AG09319 (cell line): ENCODE measurements at places on chromosomes 4 and X.

GRCh38 chr4:7765666-7766065, 174.0 kb downstream of the AFAP1 start:
- DNase-seq: no peak

GRCh38 chrX:9627922-9628321, 137.7 kb downstream of the GPR143 start:
- no peak for DNase-seq

DNA sequence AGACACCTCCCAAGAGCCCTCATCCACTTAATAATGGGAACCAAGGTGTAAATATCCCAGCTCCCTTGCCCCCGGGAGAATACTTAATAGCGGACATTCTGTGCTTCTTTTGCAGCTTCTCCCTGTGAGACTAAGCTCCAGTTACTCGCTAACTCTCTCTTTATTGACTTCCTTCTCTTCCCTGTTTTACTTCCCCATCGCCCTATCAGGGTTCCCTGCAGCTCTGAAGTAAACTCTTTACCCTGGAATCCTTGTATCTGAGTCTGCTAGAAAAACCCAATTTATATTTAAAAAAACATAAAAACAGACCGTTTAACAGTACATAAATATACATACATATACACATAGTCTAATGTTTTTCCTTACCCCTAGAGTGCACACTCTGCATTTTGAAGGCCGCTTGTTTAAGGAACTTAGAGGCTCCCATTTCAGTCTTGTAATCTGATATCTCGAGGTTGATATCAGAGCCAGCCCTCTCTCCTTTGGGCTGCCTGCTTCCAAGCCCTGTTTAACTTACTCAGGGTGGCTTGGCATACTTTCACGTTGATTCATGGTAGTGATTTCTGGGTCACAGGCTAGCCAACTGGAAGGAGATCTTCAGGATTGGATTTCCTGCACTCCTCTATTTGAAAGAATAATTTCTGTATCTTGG, 177.4 kb upstream of the SCML1 start:
- DNase-seq: peak; percentile 70

DNA sequence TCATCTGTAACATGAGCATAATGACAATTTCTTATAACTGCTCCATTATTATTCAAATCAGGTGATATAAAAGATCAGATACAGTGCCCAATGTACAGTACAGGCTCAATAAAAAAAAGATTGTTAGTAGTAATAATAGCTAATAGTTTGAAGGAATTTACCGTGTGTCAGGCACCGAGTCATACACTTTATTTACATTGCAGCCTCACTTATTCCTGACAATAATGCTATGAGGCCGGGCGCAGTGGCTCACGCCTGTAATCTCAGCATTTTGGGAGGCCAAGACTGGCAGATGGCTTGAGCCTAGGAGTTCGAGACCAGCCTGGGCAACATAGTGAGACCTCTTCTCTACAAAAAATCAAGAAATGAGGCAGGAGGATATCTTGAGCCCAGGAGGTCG, 10.1 kb upstream of the MAP7D3 start:
- DNase-seq: no peak

GRCh38 chr4:76830612-76830963, 67.4 kb downstream of the SOWAHB start:
- DNase-seq: no peak

- no peak for DNase-seq
Measured at GRCh38 chrX:72479324-72480274, 93.0 kb downstream of the HDAC8 start.

DNA sequence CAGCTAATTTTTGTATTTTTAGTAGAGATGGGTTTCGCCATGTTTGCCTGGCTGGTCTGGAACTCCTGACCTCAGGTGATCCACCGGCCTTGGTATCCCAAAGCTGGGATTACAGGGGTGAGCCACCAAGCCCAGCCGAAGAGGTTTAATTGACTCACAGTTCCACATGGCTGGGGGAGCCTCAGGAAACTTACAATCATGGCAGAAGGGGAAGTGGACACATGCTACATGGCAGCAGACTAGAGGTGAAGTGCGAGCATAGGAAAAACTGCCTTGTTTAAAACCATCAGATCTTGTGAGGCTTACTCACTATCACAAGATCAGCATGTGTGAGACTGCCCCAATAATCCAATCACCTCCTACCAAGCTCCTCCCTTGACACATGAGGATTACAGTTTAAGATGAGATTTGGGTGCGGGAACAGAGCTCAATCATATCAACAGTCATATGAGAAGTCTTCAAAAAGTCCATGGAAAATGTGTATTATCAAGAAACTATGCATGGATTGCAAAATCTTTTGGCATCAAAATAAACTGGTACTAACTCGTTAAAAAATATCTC, 25.8 kb upstream of the RPL39 start:
- DNase-seq: no peak

GRCh38 chr4:183755596-183755995, 96.5 kb downstream of the TRAPPC11 start:
- DNase-seq: no peak

DNA sequence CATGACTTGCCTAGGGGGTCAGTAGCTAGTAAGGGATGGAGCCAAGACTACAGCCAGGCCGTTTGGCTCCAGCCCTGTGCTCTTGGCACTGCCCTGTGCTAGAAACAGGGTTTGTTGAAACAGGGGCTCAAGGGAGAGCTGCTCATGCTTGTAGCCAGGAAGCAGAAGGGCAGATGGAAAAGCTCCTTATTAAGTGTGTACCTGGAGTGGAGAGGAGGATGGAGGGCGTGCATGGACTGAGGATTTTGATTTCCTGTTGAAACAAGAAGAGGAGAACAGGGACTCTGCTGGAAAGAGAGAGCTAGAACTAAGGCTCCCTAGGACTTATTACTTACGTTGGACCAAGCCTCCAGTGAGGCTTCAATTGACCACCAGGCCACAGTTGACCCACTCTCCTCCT, 363.0 kb downstream of the MID1IP1 start:
- DNase-seq: no peak

DNA sequence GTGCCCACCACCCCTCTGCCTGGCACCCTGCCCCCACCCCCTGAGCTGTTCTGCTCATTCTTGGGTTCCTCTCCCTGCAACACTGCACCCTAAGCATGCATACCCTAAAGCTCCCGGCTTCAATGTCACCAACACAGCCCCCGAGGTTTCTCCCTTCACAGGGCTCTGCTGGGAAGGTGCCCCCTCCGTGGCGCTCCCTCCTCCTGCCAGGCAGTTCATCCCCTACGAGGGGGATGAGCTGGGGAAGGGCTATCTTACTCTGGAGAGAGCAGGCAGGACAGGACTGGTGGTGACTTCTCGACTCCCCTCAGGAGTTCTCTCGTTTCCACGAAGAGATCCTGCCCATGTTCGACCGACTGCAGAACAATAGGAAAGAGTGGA, 6.5 kb downstream of the ATP5ME start:
- DNase-seq: no peak

DNA sequence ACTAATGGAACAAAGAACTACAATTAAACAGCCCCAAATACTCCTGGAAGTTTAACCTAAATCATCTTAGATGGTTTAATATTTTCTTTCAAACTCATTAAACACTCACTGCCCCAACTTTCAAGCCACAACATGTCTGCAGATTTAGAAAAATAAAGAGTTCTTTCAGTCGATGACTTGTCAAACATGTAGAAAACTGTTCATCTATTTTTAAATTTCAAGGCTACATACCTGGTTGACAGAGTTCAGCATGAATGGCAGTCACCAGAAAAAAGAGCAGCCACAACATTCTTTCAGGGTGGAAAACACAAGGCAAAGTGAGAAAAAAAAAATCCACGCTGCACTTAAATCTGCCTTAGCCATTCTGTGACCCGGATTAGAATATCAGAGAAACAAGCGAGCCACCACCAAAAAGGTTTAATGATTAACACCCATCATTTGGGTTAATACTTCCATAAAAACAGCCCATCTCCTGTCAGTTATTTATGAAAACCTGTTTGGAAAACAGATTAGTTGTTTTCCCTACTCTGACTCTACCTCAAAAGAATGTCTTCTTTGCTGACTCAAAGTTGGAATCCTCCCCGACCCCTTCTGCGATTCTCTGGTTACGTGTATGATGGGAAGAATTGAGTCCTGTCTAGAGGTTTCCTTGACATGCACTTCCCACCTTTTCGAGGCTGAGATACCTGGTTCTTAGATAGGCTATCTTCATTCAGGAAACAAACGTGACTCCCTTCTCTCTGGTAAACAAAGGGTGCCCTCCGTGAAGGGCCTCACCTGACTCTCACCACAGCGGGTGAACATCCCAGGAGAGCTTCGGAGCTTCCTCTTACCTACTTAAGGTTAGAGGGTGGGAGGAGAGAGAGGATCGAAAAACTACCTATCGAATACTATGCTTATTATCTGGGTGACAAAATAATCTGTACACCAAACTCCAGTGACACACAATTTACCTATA, at the start of gene CLTRN:
CLTRN (minus strand) TSS at position 319 of the 958 bp plus-strand sequence; CDS start at position 289, 30 bp downstream.
- no peak for DNase-seq

- DNase-seq: no peak
Measured at GRCh38 chr4:144645631-144646522, at the start of gene HHIP. Gene HHIP, plus strand, starts transcription at chr4:144646156. Its CDS starts 520 bp downstream, at chr4:144646676.

- no peak for DNase-seq
Measured at GRCh38 chr4:140315019-140315418, 58.4 kb upstream of the SCOC start.

- DNase-seq: no peak
Measured at GRCh38 chrX:111661241-111661640, 19.7 kb upstream of the ALG13 start.

GRCh38 chr4:76476571-76476970, 41.5 kb downstream of the SHROOM3 start:
- no peak for DNase-seq

- DNase-seq: no peak
Measured at GRCh38 chrX:135973025-135973547, 702 bp downstream of the MMGT1 start.

DNA sequence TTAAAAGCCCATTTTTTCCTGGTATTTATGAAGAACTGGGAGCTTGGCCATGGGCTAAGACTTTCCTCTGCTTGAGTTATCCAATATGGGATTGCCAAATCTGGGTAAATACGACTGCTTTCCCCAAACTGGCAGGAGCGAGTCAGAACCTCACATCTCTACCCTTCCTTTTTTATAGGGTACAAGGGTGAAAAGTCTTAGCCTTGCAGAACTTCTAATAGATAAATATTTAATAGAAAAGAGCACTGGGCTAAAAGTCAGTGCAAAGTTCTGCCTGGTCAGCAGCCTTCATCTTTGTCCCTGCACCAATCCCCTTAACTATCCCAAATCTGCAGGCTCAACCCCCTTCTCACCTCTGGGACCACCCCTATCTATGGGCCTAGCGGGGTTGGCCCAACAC, 61.6 kb upstream of the ACSL1 start:
- DNase-seq: no peak

DNA sequence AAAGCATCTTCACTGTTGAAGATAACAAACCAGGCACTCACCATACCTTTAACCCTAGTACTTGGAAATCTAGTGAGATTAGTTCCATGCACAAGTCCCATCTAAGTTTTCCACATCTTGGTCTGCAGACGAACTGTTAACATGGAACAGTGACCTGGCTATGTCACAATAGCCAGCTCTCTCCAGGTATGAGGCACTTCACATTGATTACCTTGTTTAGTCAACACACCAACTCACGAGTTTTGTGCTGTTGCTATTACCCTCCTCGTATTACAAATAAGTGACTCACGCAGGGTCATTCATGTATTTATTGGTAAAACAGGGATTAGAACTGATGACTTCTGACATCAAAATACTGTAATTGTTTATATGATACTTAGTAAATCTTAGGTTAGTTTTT, 36.4 kb upstream of the FRAS1 start:
- no peak for DNase-seq

DNA sequence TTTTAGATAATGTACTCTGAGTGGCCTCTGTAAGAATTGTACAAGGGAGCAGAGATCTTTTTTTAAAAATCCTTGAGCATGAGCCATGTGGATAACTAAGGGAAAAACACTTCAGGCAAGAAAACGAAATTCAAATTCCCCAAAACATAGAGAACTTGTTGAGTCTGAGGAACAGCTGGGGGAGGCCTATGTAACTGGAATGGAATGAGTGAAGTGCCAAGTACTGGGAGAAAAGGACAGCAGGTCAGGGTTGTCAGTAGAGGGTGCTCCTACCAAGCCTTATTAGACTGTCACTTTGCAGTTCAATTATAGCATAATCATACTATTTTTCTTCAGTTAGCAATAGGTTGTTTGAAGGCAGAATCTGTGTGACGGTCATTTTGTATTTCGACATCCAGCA, 135.1 kb downstream of the ARHGAP6 start:
- no peak for DNase-seq

DNA sequence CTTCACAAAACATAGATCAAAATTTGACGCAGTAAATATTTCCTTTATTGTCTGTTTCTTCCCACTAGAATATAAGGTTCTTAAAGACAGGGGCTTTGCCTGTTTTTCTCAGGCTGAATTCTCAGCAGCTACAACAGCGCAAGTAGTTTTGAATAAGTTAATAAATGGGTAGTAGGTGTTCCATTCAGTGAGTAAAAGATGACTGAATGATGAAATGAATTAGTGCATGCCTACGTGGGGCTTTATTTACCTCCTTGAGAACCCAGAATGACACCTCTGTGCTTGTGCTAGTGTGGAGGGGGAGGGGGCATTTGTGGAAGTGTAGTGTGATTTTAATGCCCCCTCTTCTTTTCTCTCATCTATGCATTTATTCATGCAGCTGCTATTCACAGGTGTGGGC, 278.9 kb downstream of the FBXW7 start:
- DNase-seq: no peak

DNA sequence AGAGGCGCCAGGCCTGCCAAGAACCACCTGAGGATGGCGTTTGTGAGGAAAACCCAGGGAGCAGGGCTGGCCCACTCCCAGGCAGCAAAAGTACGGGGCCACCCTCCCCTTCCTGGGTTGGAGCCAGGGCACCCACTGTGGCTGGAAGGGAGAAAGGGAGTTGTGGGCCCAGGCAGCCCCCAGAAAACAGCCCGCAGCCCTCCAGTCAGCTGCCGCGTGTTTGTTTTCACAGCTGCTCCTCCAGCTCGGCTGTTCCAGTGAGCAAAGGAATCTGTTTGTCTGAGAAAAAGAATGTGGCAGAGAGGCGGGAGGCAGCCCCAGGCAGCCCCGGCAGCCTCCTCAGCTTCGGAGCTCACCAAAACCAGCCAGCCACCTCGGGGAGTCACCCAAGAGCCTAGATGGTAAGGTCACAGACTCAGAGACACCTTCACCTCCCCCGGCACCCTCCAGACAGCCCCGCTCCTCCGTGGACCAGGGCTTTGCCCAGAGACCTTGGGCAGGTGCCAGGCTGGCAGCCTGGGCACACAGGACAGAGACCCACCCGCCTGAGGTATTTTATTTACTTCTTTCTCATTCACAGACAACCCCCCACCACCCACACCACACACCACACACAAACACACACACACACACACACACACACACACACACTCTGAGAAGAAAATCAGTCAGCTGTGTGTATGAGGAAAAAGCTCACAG, 338.1 kb downstream of the BCOR start:
- DNase-seq: no peak

DNA sequence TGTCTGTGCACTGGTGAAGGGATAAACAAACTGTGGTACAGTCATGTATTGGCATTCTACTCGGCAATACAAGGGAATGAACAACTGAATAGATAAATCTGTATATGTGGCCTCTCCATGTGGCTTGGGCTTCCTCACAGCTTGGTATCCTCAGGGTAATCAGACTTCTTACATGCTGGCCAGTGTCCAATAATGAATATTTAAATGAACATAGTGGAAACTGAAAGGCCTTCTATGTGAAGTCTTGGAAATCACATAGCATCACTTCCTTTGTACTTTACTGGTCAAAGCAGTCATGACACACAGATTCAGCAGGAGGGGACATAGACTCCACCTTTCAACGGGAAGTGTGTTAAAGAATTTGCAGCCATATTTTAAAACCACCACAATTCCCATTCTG, 33.4 kb upstream of the GPR101 start:
- DNase-seq: no peak

GRCh38 chrX:129540722-129541184, 694 bp downstream of the OCRL start:
- DNase-seq: no peak
